ENCODE measurements at places on chromosomes 4 and X.

- no peak for DNase-seq
Observed at GRCh38 chr4:184024637-184025036, 119.5 kb downstream of the STOX2 start.

- no peak for DNase-seq
Observed at GRCh38 chr4:7980036-7980435, 40.4 kb upstream of the AFAP1 start.

DNA sequence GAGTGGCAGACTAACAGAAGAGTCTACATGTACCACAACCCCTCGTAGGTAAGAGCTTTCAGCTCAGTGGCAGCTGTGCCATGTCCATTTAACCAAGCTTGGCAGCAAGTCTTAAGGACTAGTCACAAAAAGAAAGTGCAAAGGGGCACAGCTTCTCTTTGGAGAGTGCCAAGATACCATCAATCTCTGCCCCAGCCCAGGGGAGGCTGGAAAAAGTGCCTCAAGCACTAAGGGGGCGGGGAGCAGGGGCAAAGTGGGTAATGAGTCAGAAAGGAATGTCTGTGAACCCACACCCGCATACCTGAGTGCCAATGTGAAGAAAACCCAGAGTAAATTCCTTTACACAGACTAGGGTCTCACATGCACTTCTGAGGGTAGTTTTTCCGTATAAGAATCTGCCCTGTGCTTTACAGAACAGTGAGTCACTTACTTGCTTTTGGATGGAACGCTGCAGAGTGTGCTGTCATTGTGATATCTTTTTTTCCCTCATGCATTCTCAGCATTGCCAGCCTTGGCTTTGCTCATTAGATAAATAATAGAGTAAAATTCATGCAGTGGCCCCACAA, 219.8 kb downstream of the ZNF674 start:
- peak; percentile 66 for DNase-seq

GRCh38 chrX:145856181-145856580, 38.6 kb downstream of the SLITRK2 start:
- DNase-seq = peak; percentile 55

Data from COLO829 (cell line).